ENCODE measurements at places on chromosomes 5 and 9.

DNA sequence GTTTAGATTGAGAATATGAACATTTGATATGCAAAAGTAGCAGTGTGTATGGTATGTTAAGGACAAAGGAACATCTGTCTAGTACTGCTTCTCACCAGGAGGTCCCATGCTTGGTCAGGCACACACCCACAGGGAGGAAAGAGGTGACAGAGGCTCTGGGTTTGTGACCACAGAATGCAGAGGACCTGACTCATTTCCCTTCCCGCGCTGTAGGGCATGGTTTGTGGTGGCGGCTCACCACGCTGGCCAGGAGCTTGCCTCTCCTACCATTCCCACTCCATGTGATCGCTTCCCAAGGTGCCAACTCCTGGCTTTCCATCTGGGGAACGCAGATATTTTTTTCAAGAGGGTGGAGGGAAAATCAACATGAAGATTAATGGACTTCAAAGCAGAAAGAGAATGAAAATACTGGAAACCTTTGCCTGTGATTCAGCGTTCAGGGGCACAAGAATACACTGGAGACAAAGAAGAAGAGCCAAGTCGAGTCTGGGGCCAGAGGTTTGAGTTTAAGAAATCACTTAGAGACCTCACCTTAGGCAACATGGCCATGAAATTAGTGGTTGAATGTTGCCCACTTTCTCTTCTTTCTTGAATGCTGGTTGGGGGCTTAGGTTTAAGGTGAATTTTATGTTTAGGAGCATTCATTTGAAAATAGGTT lies 477.8 kb downstream of the CCDC171 start:
- no peak for DNase-seq

GRCh38 chr5:116514421-116514970 lies 60.1 kb downstream of the SEMA6A start:
- DNase-seq: no peak

- DNase-seq: no peak
Observed at GRCh38 chr5:68080282-68081050, 135.1 kb upstream of the PIK3R1 start.

DNA sequence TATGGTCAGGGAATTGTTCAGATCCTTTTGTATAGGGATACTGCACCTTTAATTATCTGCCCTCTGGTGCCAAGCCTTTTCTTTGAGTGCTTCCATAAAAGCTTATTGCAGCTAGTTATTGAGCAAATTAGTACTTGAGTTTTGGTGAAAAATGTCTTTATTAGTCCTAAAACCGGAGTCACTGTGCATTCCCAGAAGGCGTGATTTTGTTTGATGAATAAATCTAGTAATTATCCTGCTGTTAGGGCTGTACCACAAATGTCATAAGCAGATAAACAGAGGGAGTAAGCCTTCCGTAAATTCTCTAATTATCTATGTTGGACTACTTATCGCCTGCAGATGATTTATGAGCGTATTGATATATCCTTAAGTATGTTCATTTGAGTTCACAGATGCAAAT lies 620.7 kb upstream of the ARRDC3 start:
- no peak for DNase-seq

GRCh38 chr5:174309131-174309795 lies 263.8 kb downstream of the NSG2 start:
- no peak for DNase-seq

Measured in renal pelvis (tissue), 12 donors.